ENCODE measurements at places on chromosomes 5 and 9.

DNA sequence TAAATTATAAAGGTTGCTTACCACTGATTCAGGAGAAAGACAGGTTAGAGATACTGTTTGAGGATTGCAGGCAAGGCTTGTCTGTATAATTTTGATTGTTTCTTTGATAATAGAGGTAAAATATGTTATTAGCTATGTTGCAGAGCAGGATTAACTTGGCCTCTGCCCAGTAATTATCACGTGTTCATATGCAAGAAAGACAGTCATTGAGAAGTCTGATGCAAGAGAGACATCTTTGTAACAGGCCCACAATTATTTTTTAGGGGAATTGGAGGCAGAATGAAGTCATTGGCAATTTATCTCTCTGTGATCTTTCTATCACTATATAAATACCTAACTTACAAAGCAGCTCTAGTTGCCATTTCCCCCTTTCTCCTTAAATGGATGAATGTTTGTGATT lies 46.0 kb downstream of the SLC44A1 start:
- no peak for DNase-seq

DNA sequence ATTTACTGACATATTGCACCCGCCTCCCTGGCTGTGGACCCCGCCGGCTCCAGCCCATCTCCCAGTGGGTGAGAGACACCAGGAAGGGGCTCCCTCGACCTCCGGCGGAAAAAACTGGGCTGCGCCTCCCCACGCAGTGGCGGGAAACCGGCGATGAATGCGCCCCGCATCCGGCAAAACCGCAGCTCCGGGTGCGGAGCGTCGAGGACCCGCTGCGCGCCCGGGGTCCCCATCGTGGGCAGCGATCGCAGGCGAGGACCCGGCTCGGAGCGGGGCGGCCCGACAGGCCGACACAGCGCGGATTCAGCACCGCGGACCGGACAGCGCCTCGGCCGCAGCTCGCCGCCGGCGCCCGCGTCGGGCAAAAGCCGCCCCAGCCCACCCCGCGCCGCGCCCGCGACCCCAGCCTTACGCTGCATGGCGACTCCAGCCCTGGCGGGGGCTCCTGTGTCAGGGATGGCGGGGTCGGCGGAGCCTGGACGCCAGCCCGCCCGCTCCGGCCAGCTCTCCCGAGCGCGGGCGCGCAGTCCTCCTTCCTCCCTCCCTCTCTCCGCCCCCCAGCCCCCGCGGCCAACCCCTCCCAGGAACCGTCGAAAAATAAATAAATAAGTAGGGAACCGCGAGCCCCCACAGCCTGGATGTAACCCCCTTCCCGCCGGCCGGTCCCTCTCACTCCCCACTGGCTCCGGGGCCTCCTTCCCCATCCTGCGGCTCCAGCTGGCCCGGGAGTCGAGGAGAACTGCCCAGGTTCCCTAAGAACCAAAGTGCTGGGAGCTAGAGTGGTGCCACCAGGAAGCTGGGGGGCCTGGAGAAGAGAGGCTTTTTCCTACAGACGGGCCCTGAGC lies 3.1 kb downstream of the LHX3 start:
- no peak for DNase-seq

DNA sequence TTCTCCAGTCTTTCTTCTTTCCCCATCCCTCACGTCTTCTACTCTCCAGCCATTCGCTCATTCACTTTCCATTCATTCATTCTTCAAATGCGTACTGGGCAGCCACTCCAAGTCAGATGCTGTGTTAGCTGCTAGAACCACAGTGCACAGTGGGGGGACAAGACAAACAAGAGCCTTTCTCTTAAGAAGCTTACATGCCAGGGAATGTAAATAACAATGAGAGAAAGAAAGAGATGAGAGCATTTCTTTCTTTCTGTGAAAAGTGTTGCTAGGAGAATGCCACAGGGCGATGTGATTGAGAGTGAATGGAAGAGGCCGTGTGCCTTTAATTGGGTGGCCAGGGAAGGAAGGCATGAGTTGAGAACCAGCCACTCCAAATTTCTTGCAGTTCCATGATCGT lies 46.3 kb upstream of the SMIM23 start:
- DNase-seq = no peak

DNA sequence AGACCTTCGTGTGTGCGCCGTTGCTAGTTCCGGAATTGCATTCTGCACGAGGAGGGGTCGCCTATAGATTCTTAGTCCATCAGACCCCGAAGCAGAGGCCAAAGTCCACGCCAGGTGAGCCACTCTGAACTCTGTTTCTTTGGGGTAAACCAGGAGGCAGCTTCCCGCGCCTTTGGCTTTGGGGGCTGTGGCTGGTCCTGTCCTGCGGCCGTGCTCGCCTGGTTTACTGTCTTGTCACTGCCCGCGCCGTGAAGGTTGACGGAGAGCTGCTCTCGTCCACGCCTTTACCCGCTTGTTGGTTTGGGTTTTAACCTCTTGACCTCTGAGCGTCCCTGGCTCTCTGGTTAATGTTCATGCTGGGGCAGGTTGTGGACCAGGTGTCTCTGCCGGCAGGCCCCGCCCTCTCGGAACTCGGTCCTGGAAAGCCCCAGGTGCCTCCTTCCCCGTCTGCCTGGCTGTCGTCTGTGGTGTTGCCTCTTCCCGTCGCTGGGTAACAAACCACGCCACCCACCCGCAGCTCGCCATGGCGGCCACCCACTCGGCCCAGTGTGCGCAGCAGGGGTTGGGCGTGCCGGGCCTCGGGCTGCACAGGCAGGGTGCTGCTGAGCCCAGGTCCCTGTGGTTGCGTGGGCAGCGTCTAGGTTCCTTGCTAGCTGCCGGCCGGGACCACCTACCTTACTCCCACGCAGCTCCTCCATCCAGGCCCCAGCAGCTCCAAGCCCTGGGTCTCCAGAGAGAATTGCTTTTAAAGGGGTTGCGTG lies 44.6 kb upstream of the CACNA1B start:
- DNase-seq = no peak
